ENCODE measurements at places on chromosomes 11 and 22.
A peak's percentile ranks its signal among the peaks of the same experiment; 100 is the strongest.

DNA sequence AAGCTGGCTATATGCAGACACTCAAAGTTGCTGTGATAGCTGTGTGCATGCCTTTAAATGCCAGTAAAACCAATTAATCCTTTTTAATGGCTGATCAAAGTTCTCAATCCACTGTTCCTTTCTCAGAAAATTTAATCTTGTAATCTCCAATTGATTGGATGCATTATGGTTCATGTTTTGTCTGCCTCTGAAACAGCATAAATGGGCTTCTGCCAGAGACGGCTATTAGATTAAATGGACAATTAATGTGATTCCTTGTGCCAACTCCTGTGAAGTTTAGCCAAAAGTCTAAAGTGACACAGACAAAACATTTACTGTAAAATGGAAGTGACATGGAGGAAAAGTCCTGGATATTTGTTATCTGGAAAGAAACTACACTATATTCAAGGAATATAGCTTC, 952.5 kb upstream of the FAT3 start:
- no peak for DNase-seq

DNA sequence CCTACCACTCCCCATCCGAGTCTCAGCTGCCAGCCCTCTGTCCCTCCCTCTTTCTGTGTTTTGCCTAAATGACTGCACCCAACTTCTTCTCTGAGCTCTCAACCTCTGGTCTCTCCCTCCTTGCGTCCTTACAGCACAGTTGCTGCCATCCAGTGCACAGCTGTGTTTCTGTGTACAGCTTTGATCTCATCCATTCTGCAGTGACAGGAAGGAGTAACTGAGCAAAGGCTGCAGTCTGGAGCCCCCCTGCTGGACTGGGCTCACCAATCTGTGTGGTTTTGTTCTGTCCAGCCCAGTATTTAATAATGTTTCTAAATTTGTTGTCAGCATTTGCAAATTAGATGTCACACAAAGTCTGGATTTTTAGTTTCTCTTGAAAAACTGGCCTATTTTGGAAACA, 43.8 kb downstream of the PRR5L start:
- no peak for DNase-seq

DNA sequence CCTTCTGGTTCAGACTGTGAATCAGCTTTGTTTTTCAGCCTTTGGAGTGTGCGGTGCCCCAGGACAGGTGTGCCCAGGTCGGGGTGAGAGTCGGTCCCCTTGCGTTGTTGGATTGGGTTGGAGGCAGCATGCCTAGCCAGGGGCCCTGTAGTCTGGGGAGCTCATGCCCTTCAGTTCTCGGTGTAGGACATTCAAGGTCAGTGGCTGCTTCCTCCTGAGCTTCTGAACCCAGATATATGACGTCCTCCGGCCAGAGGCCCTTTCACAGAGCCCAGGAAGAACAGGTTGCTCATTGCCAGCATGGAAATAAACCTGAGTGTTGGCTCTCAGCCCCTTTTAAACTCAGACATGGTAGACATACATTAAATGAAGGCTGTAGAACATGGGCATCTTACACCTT, 2.7 kb downstream of the CSRP3 start:
- DNase-seq, result no peak

DNA sequence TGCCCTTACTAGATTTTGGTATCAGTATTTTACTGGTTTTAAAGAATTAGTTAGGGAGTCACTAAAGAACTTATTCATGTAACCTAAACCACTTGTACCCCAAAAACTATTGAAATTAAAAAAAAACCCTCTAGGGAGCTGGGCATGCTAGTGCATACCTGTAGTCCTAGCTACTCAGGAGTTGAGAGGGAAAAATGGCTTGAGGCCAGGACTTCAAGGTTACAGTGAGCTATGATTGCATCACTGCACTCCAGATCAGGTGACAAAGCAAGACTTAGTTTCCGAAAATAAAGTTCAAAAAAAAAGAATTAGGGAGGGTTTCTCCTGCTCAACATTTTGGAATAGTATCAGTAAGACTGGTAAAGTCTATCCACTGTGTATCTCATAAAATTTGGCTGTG, 364.4 kb upstream of the LUZP2 start:
- DNase-seq, result no peak

DNA sequence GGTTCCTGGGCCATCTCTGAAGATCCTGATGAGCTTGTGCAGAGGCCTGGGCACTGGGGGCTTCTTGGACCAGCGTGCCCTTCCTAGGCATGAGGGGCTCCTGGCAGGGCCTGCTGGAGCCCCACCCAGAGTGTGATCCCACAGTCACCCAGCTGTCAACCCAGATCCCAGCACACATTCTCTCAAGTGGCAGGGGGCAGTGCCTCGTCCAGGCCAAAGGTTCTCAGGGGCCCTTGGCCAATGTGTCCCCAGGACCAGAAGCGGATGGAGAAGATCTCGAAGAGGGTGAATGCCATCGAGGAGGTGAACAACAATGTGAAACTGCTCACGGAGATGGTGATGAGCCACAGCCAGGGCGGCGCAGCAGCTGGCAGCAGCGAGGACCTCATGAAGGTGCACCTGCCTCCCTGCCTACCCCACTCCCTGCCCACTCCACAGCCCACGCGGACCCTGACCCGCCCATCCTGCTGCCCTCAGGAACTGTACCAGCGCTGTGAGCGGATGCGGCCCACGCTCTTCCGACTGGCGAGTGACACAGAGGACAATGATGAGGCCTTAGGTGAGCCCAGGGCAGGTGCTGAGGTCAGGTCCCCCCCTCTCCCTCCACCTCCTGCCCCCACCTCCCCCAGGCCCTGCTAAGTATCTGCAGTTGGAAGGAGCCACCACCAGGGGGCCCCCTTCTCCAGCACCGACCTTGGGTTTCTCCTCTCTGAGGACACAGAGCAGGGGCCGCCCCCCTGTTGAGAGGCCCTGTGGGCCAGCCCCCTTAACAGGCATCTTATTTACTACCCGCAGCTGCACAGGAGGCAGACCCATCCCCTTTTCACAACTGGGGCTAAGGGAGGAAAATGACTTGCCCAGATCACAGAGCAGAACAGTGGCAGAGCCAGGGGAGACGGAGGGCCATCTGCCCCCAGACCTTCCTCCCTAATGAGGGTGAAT, 14.7 kb downstream of the GGA1 start:
- DNase-seq, result peak; percentile 82

GRCh38 chr11:129723761-129724162, 91.9 kb upstream of the TMEM45B start:
- no peak for DNase-seq

DNA sequence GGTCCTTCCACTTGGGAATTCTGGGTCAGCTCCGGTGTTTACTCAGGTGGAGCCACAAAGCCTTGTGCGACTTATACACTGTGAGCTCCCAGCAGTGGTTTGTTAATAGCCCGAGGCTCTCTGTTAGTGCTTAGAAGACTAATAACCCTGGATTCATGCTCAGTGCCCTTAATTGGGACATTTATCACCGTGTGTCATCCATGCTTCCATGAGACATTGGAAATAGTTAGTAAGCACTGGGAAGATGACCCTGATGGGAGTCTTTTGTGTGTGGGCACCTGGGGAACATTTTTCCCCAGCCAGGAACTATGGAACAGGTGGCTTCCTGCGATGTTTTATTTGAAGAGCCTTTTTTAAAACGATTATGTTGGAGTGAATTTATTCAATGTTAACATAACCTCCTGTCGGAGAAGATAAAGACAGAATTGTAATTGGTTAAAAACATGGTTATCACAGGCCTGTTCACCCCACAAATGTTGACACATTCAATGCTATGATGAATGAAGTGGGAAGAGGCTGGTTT, 188.9 kb downstream of the MYO18B start:
- no peak for DNase-seq

GRCh38 chr22:44752285-44753188, at the start of gene ARHGAP8:
Gene ARHGAP8 (plus strand): TSS chr22:44752575. CDS start chr22:44786528, 33,953 bp downstream.
- DNase-seq, result peak; percentile 50

DNA sequence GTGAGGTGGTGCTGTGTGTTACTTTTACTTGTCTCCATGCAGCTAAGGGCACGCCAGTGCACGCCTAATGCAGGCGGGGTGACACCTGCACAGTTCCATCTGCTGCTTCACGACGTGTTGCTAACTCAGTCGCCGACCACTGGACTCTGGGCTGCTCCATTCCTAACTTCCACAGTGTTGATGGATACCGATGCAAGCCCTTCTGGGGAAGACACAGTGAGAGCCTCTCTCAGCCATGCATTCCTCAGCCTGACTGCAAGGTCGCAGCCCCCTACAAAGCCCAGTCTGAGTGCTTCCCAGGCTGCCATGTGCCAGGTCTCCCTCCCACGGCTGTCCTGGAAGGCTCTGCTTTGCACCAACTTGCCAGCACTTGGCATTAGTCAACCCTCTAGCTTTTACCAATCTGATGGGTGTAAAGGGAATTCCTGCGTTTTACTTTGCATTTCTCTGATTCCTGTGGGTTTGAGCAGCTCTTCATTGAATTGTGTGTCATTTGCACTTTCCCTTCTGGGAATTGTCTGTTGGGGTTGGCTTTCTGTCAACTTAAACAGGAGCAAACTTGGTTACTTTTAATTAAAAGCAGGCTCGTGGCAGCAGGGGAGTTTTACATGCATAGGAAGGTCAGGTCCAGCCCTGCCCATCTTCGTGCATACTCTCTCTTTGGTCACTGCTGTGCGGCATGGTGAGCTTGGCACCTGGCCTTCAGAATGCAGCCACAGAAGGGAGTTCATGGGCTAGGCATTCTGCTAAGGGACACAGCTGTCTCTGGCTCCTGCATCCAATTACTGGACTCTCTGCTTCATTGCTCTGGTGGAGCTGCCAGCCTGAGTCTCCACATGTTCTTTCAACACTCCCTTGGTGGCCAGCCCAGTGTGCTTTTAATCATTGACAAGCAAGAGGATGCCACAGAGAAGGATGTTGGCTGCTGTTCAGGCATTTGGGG, 34.6 kb upstream of the SHANK2 start:
- DNase-seq, result no peak
